ENCODE measurements at places on chromosomes 1 and 21.

DNA sequence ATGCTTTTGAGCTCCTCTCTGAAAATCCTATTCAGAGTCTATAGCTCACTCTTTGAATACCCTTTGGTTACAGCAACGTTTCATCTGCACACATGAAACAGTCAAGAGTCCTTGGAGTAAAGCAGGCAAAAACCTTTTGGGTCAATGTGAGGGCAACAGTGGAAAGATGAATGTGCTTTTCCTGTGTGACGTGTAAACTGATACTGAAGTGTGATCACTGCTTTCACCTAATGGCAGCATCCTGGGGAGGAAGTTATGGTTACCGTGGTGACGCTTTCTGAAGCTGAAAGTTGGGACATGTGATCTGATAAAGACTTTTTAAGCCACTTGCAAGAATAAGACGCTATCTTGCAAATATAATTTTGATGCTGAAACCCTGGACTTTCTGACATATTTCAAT lies 160.0 kb downstream of the SEC16B start:
- DNase-seq: no peak

GRCh38 chr1:26045722-26046245 lies at the start of gene SLC30A2:
SLC30A2 (minus strand) TSS chr1:26046118; CDS start chr1:26045896, 222 bp downstream.
- no peak for DNase-seq

DNA sequence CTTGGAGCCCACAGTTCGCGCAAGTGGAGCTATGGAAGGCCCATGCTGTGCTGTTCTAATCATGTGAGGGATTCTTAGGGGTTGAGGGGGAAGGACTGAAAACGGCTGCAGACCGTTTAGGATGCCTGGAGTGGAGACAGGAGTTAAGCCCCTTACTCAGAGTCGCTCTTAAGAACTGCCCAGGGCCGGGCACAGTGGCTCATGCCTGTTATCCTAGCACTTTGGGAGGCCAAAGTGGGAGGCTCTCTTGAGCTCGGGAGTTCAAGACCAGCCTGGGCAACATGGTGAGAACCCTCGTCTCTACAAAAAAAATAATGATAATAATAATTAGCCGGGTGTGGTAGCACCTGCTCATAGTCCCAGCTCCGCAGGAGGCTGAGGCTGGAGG lies 1.1 kb downstream of the ZNF672 start:
- no peak for DNase-seq

- no peak for DNase-seq
Observed at GRCh38 chr1:183841550-183841949, 36.6 kb downstream of the RGL1 start.

Measured in non-pigmented ciliary epithelial cell (primary cell).